Stimulated activated CD4-positive, alpha-beta T cell treated with anti-CD3 and anti-CD28 coated beads, Interleukin-2, amount 100 ng/mL, for 48 hours (primary cell): ENCODE measurements at places on chromosomes 7 and 10.

DNA sequence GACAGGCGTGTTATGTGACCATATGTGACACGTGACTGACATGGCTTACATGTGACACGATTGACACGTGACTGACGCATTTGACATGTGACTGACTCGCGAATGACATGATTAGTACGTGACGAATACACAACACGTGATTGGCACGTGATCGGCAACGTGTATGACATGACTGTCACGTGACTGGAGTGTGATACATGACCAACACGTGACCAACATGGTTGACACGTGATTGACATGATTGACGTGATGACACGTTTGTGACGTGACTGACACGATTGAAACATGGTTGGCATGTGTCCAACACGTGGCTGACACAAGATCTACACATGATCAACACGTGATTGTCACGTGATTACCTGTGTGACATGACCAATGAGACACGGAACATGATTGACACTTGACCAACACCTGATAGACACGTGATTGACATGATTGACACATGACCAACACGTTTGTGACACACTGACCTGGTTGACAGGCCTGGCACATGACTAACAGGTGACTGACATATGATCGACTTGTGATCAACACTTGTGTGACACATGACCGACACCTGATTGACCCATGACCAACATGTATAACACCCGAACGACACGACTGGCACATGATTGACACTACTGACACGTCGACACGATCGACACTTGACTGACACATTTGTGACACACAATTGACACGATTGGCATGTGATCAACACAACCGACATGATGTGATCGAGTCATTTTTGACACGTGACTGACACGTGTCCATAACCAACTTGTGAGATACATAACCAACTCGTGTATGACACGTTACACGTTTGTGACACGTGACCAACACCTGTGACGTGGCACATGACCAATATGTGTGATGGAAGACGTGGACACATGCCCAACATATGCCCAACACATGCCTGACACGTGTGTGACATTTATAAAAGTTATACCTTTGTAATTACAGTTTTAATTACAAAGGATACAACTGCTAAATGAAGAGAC is 21.1 kb downstream of the CRPPA start:
- no peak for DNase-seq

- DNase-seq: no peak
Measured at GRCh38 chr7:106869954-106870353, 4.9 kb downstream of the PIK3CG start.

- DNase-seq: no peak
Measured at GRCh38 chr10:101055411-101055810, 6.4 kb upstream of the KAZALD1 start.

GRCh38 chr10:128568990-128569945 is 443.0 kb upstream of the MKI67 start:
- DNase-seq: no peak

DNA sequence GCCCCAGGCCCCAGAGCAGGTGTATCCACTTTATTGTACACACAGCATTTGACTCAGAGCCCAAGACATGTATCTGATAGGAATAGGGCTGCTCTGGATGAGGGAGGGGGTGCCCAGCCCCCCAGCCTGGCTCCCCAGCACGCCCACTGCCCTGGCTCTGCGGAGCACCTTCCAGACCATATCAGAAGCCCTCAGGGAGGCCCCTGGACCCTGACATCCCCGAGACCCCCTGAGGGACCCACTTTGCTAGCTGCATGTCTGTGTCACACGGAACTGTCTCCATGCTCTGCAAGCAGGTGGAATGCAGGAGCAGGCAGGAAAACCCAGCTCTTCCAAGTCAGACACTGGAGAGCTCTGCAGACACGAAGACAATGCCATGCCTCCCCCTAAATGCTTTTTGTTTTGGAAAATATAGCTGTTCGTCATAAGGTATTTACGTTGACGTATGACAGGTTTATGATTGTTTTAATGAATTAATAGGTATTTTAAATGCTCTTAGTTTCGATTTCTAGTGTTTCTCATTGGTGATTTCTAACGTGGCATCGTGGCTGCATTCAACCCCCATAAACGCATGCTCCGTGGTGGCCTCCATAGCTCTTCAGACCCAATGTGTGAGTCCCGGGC is 92.8 kb upstream of the INSIG1 start:
- no peak for DNase-seq

- DNase-seq: no peak
Measured at GRCh38 chr7:19110026-19110730, 7.3 kb downstream of the TWIST1 start.

DNA sequence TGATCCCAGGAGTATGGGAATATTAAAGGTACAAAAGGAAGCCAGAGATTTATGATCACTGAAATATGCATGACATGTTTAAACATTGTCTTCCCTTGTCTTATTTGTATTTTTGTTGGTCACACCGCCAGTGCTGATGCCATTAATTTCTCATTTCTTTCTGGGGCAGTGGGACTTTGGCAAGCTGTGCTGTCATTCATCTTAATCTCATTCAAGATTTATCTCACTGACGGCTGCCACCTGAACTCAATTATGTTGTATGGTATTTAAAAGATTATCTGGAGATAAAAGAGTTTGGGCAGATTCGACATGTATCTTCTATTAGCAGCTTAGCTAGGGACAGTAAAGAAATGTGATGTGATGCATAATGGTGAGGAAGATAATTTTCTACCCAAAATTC is 284.9 kb upstream of the PLXDC2 start:
- DNase-seq: no peak

DNA sequence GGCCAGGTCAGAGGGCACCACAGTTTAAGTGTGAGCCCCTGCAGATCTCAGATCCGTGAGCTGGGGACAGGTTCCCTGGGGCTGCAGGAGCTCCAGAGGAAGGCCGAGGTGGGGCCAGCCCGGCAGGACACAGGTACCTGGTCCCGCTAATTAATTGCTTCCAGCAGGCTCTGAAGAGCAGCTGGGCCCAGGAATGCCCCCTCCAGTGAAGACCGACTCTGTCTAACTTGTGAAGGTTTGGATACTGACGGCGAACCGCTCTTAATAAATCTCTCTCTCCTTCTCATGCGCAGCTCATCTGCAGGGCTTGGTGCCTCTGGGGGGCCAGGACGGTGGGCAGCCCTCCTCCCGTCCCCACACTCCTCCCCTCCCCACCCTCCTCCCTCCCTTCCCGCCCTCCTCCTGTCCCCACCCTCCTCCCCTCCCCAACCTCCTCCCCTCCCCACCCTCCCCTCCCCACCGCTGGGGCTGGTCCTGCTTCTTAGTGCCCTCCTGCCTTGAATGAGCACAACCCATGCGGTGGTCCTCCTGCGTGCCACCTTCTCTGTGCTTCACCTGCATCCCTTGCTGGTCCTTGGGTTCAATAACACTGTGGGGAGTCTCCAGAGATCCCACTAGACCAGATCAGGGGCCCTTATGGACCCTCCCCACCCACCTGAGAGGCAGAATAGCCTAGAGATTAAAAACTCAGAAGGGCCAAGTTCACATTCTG is 38.3 kb downstream of the PDGFA start:
- no peak for DNase-seq

DNA sequence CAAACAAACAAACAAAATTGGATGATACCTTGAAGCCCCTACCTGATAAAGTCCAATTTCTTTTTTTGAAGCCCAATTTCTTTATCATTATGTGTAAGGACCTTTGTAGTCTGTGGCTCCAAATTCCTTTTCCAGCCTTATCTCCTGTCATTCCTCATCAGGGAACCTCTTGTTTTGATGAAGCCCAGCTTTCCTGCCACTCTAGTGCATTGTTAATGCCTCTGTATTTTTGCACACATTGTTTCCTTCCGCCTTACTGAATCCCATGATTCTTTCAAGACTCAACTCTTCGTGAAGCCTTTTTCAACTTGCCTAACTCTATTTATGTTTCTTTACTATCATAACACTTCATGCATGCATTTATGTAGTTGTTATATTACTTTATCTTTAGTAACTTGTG is 3.3 kb downstream of the FBH1 start:
- DNase-seq: no peak

DNA sequence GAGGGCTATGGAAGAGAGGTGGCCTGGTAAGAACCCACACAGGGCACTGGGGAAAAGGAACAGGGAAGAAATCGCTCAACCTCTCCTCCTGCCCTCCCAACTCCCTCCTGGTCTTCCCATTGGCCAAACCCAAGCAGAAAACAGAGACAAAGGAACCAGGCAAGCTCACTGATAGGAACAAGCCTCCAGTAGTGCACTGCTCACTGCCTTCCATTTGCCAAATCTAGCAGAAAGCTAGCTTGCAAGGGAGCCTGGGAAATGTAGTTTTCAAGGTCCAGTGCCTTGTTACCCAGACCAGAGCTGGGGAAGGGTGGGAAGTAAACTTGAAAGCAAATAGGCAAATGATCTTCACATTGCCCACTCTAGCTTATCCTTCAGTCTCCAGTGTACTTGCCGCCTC is 556.1 kb upstream of the AUTS2 start:
- DNase-seq: no peak

DNA sequence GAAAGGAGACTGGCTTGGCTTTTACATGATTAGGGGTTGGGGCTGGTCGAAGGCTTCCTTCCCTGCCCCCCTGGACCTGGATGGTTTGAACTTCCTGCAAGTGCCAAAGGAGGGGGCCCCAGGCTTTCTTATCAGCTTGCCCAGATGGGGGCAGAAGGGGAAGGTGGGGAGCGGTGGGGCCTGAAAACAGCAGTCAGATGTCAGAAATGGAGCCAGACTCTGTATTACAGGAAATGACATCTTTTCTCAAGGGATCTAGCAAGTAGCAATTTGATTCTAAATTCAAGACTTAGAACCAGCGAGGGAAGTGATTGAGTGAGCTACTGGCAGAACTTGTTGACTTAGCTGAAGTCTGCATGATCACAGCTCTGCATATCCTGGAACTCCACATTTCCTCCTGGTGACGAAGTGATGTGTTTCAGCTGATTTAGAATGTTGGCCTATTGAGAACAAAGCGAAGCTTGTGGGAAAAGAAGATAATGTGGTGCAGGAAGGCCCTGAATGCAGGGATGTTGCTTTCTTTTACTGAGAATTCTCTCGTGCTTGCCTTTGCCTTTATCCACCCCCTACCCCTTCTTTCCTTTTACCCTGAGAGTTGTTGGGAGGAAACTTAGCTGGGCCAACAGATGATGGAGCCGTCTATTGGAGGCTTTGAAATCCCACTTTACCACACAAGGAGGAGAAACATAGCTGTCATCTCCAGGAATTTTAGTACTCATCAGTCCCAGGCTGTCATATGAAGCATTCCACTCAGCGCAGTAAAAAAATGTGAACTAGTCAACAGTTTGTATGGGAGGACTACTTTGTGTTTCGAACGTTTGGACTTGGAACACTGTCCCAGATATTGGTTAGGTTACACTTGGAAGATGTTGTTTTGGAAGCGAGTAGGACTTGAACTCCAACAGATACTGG is 43.2 kb downstream of the CCNY start:
- no peak for DNase-seq

- no peak for DNase-seq
Measured at GRCh38 chr7:79420464-79420863, 33.0 kb downstream of the MAGI2 start.

GRCh38 chr10:83007510-83007909 is 1131.8 kb upstream of the GHITM start:
- DNase-seq: no peak

- no peak for DNase-seq
Measured at GRCh38 chr10:72058989-72059842, 29.1 kb downstream of the SPOCK2 start.

- DNase-seq: no peak
Measured at GRCh38 chr10:33306126-33306525, 28.3 kb downstream of the NRP1 start.

DNA sequence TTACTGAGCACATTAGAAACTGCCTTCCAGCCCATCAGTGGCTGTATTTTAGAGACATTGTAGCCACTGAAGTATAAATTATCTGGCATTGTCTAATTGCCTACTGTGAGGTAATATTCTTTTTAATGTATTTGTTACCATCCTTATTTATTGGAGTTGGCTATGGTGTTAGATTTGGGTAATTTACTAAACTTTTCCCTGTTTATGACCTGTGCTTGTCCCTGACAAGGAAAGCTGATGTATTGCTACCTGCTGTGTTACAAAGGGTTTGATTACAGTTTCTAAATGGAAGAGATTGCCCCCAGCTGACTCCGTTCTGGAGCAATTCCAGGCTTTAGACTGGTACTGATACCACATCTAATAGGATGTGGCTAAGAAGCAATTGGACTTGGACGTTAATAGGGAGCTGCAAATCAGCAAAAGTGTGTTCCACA is 12.3 kb upstream of the ASCC1 start:
- no peak for DNase-seq

DNA sequence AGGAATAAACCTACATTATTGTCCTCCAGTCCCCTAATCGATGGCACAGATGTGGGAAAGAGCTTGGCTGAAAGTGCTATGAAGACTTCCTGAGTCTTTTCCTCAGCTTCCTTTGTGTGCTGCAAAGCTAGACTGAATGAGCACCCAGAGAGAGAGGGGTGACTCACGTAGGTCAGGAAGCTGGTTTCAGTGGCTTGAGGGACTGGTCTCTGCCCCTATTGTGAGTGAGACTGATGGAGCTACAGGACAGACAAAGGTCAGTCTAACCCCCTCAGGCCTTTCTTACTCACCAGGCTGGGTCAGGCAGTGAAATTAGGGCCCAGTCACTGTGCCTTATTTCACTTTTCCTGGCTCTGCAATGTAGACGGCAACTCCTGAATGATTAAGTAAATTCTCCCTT is 171.1 kb upstream of the GRB10 start:
- no peak for DNase-seq
